BJ (cell line): ENCODE measurements at places on chromosomes 6 and 20. TPM values are rescaled to one million over a fixed set of nuclear protein-coding genes. Genes with fewer than 3 reads are reported as not detected.

- no peak for DNase-seq
Measured at GRCh38 chr6:137016356-137016755, 28.4 kb downstream of the IL20RA start.

DNA sequence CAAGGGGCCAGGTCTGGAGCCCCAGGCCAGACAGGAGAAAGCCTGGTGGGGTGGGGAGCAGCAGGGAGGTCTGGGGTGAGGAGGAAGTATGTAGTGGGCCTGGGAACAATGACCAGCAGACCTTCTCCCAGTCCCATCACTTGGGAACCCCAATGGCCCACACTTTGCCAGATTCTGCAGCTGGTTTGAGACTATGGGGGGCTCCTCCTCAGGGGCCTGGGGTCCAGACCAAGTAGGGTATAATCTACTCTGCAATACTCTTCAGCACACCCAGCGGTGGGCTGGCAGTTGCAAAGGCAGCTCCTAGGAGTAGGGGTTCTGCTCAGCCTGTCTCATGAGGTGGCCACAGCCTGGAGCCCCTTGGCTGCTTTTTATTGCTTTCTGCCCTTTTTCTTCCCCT, 52.8 kb downstream of the NPEPL1 start:
- DNase-seq: no peak

The ZSCAN31 gene
- 1.7 and 1.9 TPM in 2 replicates for polyA plus RNA-seq

DNA sequence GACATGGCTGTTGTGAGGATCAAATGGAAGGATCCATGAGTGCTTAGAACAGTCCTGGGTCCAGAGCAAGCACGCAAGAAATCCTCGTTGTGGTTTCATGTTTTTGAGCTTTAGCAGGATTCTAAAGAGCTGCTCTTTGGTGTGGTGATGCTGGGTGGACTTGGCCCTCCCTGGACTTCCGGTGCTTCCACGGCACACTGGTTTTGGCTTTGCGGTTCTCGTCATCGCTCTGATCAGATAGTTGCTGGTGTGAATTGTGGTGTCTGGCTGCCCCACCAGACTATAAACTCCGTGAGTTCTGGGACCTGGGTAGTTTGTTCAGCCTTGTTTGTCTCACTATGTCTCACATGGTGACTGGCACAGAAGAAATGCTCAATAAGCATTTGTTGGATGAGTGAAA, 3.3 kb downstream of the HNF4A start:
- DNase-seq: no peak

The CYP39A1 gene
- 0.05 TPM in 1 of 2 replicates, not detected in the other for polyA plus RNA-seq

- DNase-seq: no peak
Measured at GRCh38 chr6:124056407-124057334, 253.0 kb downstream of the NKAIN2 start.

GRCh38 chr20:41047975-41048305, 19.3 kb downstream of the TOP1 start:
- DNase-seq: no peak

The UNC93A gene
- polyA plus RNA-seq: not detected in 2 replicates

The MOXD1 gene
- 71.3 and 121 TPM in 2 replicates for polyA plus RNA-seq

The LRFN2 gene
- polyA plus RNA-seq: not detected in 2 replicates

The RXRB gene
- 51.3 and 67.9 TPM in 2 replicates for polyA plus RNA-seq

DNA sequence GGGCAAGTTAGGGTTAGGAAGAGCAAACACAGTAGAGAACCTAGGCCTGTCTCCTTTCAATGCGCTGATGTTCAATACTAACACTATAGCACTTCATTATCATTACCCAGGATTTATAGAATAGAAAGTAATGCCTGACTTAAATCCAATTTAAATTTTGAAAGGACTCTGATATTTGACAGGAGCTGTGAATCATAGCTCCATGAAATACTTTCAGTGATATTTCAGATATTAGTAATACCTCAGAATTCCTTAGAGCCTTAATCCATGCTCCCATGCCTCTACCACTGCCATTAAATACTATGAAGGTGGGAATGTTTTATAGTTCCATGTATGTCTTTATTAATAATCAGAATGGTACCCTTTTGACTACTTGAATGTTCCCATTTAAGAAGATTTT, 530.2 kb downstream of the BCKDHB start:
- DNase-seq: no peak

- DNase-seq: no peak
Measured at GRCh38 chr6:85971238-85971637, 328.6 kb upstream of the SYNCRIP start.
